Activated CD4-positive, alpha-beta T cell treated with anti-CD3 and anti-CD28 coated beads, Interleukin-10, Interleukin-2, amounts not matched to agents 100 ng/mL and 50 ng/mL, durations not matched to agents 16 hours and 8 hours (primary cell): ENCODE measurements at places on chromosomes 1 and 21.

- DNase-seq, result no peak
Observed at GRCh38 chr1:167876597-167877175, 37.2 kb downstream of the ADCY10 start.

GRCh38 chr1:41895552-41895951, 23.2 kb downstream of the HIVEP3 start:
- no peak for DNase-seq

GRCh38 chr1:100799954-100800612, 80.5 kb downstream of the VCAM1 start:
- no peak for DNase-seq

GRCh38 chr21:41610042-41610839, 102.3 kb upstream of the TMPRSS2 start:
- peak; percentile 18 for DNase-seq

GRCh38 chr1:93031711-93032110, 47.4 kb upstream of the MTF2 start:
- DNase-seq, result no peak

- DNase-seq, result no peak
Observed at GRCh38 chr1:86104606-86105532, 51.7 kb downstream of the COL24A1 start.

DNA sequence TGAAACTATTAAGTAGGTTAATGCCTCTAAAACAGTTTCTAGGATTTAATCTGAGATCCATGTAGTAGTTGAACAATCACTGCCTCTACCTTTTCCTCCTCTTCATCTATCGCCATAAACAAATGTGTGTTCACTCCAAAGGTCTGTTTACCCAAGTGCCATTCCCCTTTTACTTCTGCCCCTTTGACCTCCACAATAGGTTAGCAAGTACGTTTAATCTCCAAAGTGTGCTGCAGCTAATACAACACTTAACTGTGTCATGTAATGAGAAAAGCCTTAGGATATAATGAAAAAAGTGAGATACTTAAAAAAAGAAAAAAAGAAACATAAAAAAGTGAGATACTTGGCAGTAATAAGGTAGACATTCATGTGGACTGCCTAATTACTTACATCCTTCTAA, 28.2 kb downstream of the GPBP1L1 start:
- no peak for DNase-seq

DNA sequence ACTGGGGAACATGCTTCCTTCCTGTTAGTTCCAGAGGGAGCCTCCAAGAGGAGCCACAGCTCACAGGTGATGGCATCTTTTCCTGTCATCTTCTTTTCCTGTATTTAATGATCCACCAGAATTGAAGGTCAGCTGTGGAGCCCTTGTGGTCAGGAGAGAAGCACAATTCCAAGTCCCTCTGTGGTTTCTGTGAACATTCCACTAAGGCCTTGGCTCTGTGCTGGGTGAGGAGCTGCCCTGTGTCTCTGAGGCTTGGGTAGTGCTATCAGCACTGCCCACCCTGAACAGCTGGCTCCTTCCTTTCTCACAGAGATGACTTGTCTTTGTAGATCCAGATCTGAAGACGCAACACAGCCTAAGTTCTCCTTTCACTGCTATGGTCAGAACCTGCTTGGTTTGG, 141.9 kb upstream of the MAP1LC3C start:
- no peak for DNase-seq

DNA sequence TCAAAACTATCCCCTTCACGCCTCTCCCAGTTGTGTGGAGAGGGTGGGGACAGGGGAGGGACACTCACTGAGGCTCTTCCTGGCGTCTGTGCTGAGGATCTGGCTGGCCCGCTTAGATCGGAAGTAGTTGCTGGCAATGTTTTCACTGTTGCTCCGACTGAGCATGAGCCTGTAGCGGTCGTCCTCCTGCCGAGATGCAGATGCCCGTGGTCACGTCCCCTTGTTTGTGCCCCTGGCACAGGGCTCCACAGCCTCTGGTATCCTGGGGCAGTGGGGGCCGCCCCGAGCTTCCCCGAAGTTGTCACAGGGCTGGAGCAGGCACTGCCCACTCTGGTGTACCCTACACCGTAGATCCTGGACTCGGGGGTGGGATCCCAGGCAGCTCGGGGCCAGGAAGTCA, 5.0 kb upstream of the DDOST start:
- DNase-seq, result no peak

DNA sequence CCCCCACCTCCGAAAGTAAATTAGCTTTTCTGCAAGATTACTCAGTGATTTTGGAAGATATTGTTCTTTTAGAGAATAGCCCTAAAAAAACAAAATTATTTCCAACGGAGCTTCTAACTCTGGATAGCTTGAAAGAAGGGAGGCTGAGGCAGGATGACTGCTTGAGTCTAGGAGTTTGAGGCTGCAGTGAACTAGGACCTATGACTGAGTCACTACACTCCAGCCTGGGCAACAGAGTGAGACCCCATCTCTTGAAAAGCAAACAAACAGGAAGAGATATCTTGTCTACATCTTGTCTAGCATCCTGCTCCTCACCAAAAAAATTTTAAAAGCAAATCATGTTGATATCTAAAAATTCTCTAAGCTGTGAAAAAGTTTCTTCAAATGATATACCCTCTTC, 42.2 kb upstream of the CPLANE2 start:
- no peak for DNase-seq

- DNase-seq, result no peak
Observed at GRCh38 chr1:203968761-203969160, 104.2 kb upstream of the SOX13 start.

DNA sequence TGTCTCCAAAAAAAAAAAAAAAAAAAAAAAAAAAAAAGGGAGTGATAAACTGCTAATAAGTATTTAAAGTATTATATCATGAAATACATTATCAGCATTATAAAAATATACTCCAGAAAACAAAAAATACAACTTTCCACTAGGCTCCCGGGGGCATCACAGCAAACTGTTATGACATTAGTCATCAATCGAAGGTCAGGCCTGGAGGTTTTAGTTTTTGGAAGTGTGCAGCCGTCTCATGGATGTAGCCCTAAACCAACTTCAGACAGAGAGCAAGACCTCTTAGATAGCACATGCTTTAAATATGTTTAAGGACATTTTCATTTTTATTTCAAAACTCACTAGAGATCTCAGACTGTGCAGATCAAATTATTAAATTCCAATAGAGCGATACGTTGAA, 106.3 kb downstream of the RERE start:
- no peak for DNase-seq

GRCh38 chr1:56216218-56216617, 363.1 kb downstream of the PLPP3 start:
- DNase-seq, result no peak

- DNase-seq, result peak; percentile 30
Observed at GRCh38 chr1:25971066-25971810, 26.6 kb downstream of the PAFAH2 start.

DNA sequence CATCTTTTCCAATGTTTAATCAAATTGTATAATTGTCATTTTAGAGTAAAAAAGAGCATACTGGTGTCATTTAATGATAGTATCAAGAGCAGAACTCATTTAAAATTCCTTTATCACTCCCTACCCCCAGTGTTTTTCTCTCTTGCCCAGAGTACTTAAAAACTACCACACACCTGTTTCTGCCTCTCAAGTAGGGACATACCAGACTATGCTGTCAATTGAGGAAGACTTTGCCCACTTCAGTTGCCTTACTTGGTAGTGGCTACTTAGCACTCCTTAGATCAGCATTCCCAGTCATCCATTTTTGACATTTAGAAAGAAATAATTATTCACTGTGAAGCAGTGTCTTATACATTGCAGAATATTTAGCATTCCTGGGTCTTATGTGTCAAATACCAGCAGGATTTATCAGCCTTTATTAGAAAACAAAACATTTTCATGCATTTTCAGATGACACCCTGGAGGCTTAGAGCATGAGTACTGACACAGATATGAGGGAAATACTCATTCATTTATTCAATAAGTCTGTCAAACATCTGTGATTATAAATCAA, 127.5 kb upstream of the RGS1 start:
- no peak for DNase-seq

DNA sequence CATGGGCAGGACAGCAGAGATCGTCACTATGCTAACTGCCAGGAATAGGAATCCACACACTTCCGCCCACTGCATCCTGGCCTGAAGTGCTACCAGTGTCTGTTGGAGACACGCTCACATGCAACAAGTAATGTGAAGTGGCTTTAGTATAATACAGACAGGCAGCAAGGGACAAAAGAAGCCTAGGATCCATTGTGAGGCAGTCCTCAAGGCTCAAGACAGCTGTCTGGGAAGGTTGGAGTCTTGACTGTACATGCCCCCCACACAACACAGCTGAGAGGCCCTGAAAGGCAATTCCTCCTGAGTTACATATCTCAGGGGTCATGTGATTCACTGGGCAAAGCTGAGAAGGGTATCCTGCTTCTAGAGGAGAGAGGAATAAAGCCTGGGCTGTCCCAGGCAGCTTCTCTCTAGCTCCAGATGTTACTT, 39.9 kb upstream of the CD1D start:
- DNase-seq, result no peak

DNA sequence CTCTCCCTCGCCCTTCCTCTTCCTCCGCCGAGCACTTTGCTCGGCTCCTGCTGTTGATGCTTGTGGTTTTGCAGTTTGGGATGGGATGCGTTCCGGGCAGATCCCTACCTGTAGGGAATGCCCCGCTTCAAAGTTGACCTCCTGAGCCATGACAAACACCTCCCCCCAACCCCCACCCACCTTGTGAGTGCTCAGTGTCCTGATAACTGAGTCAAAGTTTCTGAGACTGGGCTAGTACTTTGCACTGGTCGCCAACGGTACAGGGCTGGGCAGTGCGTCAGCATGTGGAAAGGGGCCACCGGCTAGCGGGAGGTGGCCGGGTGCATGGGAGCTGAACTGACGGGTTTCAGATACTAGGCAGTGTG, 771 bp downstream of the RABGAP1L start:
- DNase-seq, result no peak

- no peak for DNase-seq
Observed at GRCh38 chr1:201646411-201647022, 107.6 kb downstream of the NAV1 start.

GRCh38 chr1:223041481-223041880, 101.6 kb downstream of the TLR5 start:
- DNase-seq, result no peak

- no peak for DNase-seq
Observed at GRCh38 chr1:193626695-193627094, 440.3 kb upstream of the B3GALT2 start.

DNA sequence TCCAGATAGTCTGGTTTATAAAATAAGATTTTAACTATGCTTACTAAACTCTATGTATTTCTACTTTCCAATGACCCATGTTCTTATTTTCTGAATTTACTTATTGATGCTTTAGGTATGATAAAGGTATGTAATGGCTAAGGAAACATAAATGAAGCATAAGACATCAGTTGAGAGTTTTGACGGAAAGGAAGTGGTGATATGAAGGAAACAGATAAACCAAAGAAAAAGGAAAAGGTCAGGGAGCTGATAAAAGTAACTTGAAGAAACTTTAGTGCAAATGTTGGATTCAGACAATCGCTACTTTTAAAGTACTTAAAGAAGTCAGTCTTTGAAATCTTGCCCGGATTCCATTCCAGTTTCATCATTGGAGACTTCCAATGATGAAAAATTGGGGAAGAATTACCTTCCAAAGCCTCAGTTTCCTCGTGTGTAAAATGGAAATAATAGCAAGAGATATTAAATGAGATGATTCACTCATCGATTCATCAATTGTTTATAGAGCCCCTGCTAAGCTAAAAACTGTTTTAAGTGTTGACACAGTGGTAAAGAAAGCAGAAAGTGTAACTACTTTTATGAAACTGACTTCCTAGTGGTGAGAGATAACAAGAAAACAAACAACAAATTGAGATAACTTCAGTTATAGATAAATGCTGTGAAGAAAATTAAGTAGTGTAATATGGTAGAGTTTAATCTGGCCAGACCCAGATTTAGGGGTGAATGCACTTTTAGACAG, 10.6 kb downstream of the PTPRC start:
- DNase-seq, result peak; percentile 57

- no peak for DNase-seq
Observed at GRCh38 chr21:36115138-36115730, 19.6 kb upstream of the CBR3 start.

GRCh38 chr1:27864264-27864895, 8.0 kb upstream of the THEMIS2 start:
- DNase-seq, result peak; percentile 37

DNA sequence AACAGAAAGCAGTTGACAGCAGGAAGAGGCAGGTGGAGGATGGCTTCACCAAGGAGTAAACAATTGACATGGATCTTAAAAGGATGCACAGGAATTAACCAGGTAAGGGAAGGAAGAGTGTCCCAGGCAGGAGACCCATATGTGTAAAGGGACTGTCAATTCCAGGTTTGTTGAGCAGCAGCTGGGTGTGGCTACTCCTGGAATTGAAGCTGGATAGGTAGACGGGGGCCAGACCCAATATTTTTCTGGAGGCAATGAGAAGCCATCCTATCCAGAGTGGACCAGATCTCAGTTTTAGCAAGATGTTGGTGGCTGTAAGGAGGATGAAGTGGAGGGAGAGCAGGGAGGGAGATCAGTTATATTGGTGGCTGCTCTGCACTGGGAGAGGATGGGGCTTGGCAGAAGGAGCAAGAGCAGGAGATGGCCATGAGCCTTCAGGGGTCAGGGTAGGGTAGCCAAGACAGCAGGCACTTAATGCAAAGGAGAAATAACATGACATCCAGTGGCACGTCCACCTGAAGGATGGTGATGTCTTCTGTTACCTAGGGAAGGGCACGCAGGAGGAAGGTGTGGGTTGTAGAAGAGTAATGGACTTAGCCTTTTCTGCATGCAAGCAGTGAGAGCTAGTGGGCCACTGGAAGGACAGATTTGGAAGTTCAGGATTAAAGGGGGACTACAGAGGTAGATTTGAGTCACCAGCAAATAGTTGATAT, 146.7 kb upstream of the HMGB4 start:
- no peak for DNase-seq

DNA sequence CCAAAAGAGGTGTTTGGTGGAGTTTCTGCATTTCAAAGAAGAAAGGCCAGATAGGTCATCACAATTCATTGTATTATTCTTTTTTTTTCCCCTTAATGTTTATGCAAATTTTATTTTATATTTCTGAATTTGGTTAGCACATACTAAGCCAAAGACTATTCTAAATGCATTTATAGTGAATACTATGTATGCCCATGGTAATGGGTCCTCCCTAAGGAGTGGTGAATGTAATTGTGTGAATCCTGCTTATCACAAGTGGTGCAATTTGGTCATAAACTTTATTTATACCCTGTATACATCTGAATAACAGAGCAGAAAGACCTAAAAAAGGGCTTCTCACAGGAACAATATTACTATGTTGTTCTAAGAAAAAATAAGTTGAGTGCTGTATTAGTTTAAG, 99.1 kb downstream of the CD247 start:
- DNase-seq, result no peak

- no peak for DNase-seq
Observed at GRCh38 chr1:227666286-227666685, 68.8 kb downstream of the JMJD4 start.

DNA sequence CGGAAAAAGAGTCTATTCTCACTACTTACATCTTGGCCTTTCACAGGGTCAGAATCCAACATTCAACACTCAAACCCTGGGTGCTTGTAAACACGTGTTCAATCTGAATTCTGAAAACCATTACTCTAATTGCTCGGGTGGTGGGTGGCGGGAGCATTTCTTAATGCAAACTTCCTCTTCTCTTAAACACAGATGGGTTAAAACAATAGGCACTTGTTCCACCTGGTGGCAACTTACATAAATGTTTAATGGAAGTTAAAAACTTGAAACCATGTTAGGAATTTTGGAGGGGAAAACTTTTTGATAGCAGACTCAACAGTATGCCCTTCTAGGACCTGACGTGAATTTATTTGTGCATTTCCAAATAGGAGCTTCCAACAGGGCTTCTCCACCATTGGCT, 23.4 kb upstream of the TDRD10 start:
- peak; percentile 26 for DNase-seq
